ENCODE measurements at places on chromosomes 5 and 9.

DNA sequence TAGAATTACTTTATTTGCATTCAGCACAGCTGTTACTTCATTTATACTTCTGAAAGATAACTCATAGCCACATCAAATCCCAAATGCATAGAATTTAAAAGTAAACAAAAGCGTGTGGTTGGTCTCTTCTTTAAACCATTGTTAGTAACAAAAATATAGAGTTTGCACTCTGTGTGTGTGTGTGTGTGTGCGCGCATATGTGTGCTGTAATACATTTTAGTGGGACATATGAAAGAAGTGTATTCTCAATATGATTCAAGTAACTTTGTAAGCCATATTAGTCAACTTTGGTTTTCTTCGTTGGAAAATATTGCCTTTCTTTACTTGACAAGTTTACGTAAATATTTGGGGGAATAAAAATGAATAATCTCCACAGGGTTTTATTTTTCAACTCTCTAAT lies 106.1 kb upstream of the PRRC1 start:
- no peak for DNase-seq

DNA sequence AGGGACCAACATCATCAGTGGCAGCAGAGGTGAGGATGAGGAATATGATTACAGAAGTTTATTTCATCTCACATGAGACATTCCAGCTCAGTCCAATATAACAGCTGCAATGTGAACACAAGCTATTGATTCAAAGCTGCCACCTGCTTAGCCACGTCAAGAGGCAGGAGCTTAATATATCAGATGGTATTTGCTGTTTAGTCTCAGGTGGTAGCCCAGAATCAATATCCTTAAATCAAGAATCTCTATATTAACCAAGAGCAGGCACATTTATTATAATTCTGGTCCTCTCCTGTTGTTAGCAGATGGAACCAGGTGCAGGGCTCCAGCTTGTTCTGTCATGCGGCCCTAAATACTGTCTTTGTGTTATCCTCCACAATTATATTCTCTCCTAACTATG lies 431.6 kb downstream of the ICE1 start:
- DNase-seq, result no peak

GRCh38 chr9:79312686-79313421 lies 258.9 kb upstream of the TLE4 start:
- DNase-seq, result no peak

DNA sequence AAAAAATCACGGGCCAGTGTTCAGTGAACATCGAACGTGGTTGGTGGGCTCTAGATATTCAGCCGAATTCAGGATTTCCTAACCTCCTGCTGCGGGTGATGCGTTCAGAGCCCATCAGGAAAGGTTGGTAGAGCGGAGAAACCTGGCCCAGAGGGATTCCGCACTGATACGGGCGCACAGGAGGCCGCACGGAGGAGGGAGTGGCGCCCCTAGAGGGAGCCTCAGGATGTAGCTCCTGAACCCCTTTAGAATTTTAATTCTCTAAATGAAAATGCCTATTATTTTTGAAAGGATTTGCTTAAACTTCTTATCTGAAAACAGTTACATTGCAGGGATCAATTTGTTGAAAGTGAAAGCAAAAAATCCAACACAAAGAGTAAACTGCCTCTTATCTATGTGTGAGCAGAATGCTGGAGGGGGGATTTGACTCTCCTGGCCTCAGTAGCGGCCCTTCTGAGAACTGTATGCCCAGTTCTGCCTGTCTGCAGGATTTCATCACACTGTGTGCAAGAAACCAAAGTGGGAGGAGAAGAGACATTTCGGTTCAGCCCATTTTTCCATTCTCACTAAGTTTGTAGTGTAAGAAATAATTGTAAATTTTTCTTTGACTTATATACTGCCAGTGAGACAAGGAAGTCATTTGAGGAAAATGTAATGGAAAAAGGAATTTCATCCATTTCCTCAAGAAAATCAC lies 75.9 kb downstream of the TENT4A start:
- no peak for DNase-seq

- no peak for DNase-seq
Observed at GRCh38 chr9:108296056-108296455, 559.7 kb downstream of the ACTL7B start.

GRCh38 chr9:4515958-4516375 lies 25.7 kb downstream of the SLC1A1 start:
- DNase-seq, result no peak

DNA sequence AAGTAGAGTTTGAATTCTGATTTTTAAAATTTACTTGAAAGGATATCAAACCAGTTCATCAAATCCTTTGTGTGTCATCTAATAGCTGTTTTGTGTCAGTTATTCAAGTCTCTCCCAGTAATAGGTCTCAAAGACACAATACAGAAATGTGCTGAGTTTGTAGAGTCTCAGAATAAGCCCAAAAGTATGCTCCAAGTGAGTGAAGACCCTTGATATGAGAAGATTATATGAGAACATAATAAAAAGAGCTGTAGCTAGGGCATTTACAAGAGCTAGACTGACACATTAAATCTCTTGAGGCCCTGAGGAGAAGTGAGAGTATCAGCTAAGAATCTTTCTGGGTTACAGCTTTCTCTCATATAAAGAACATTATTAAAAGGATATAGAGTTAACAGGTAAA lies 721.0 kb upstream of the ARRDC3 start:
- DNase-seq, result no peak

- no peak for DNase-seq
Observed at GRCh38 chr5:69414885-69415583, at the start of gene MARVELD2. TSS of gene MARVELD2 (plus strand) at chr5:69415116. CDS start at chr5:69419386, 4,270 bp downstream.

DNA sequence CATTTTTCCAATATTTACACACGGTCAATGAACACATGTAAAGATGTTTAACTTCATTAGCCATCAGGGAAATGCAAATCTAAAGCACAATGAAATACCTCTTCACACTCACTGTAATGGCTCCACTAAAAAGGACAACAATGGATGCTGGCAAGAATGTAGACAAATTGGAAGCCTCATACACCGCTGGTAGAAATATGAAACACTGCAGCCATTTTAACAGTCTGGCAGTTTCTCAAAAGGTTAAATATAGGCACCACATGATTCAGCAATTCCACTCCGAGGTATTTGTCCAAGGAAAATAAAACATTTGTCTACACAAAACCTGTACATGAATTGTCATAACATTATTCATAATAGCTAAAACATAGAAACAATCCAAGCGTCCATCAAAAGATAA lies 20.0 kb downstream of the RNF145 start:
- DNase-seq, result no peak

GRCh38 chr9:126695186-126695585 lies 81.5 kb downstream of the LMX1B start:
- DNase-seq, result no peak

DNA sequence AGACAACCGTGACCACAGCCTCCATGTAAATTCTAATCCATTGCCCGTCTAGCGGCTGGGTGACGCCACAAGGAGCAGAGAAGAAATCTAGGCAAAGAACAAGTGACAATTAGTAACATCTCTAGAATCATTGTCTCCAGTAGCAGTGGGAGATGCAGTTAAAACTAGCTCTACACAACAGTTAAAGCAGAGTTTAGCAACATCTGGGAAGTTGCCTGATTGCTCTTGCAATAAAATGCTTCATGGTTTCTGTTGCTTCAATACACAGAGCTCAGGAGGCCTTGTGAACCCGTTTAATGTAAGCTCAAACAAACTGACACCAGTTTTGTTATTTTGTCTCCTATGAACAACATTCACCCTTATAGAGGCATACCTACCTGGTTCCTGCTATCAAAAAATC lies 369.8 kb upstream of the PDE4D start:
- no peak for DNase-seq

DNA sequence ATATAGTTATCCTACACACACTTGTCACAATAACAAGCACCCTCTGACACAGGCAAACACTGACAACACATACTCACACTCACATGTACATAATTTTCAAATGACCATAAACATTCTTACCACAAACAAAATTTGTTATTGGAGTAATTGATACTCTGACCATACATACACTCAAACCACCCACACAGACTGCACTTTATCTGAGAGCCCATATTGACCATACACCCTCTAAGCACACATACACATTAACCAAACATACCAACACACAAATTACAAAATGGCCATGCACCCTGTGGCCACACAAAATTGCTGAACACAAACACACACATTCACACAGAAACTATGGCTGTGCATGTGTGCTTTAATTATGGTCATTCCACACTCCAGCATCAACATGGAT lies 79.1 kb upstream of the FAM120A start:
- DNase-seq, result no peak

- no peak for DNase-seq
Observed at GRCh38 chr5:13252699-13253098, 691.8 kb downstream of the DNAH5 start.

GRCh38 chr5:89450149-89450538 lies 567.2 kb upstream of the MEF2C start:
- no peak for DNase-seq

GRCh38 chr9:123798195-123798594 lies 131.7 kb downstream of the DENND1A start:
- no peak for DNase-seq

DNA sequence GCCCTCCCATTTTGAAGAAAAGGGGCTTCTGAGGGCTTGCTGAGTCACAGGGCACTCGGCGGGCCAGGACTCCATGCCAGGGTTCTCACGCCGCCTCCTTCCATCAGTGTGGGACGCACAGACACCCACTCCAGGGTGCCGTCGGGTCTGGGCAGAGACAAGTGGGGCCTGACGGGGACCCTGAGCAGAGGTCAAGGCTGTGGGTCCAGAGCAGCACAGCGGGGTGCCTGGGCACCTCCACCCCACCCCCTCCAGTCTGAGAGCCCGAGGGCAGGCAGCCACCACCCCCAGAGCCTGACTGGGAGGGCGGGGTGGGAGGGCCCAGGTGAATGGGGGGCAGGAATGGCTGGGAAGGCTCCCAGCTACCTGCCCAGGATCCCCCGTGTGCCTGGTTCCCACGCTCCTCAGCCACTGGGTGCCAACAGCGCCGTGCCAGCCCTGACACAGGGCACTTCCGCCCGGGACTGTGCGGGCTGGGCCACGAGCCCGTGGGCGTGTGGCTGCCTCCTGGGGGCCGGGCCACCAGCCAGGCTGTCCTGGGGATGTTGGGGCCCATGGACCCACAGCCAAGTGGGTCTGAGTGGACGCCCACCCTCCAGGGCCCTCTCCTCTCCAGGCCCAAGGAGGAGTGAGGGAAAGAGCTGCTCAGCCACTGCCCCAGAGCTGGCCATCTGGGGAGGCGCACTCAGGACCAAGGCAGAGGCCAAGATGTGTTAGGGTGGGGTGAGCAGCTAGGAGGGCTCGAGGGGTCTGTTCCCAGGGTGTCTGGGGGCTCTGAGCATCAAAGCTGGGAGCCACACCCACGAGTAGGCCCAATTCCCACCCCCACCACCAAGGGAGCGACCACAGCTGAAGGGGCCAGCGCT lies 10.1 kb upstream of the NRARP start:
- no peak for DNase-seq

DNA sequence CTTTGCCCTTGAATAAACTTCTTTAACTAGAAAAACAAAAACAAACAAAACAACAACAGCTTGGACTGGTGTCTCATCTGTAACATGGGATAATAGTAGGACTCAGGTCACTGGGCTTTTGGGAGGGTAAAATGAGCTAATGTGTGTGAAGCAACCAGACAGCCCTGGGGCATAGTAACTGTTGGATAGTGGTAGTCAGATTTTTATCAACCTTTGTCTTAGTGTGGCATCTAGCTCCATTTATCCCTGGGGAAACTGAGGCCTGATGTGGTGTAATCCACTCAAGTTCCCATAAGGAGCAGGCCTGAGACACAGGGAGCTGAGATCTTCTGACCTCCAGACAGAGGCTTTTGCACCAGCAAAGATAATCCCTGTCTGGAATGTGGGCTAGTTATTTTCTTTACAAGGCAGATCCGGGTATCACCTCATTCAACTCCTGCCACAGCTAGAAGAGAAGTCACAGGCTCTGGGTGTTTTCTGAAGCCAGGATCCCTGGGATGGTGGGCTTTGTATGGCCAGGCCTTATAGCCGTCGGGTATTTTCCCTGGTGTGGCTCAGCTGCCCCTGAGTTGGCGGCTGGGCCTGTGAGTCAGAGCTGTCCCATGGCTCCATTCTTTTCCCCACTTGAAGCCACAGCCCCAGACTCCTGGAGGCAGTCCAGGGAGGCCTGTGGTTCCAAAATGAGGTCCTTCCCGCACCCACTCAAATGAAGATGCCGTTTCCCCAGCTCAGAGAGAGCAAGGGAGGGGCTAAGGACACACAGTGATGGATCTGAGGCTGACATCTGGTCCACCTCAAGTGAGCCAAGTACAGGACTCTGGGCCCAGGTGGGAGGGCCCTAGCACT lies 26.1 kb upstream of the CSF1R start:
- DNase-seq, result no peak

- no peak for DNase-seq
Observed at GRCh38 chr5:38500573-38501260, 55.7 kb downstream of the LIFR start.

DNA sequence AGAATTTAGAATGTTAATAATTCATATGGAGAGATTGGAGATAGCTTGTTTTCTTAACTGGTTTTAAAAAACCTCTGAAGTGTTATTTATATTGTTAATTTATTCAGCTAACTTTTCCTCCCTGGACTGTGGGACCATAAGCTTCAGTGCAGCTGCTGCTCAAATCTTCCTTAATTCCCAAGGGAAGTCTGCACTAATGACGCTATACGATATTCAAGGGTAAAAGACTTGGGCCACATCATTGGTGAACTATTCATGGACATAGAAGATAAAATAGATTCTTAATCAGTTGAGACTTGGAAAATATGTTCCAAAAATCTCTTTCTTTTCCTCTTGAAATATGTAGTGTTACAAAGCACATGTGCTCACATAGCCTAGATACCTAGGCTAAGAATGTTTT lies 31.1 kb upstream of the GAS1 start:
- DNase-seq, result peak; percentile 62

GRCh38 chr9:124290053-124290591 lies 32.4 kb downstream of the NEK6 start:
- no peak for DNase-seq

- DNase-seq, result no peak
Observed at GRCh38 chr9:74120470-74120869, 376.7 kb upstream of the RORB start.

- DNase-seq, result peak; percentile 79
Observed at GRCh38 chr9:130053504-130054324, at the start of gene GPR107. TSS of gene GPR107 (plus strand) at chr9:130053906. CDS start at chr9:130053933, 27 bp downstream.

DNA sequence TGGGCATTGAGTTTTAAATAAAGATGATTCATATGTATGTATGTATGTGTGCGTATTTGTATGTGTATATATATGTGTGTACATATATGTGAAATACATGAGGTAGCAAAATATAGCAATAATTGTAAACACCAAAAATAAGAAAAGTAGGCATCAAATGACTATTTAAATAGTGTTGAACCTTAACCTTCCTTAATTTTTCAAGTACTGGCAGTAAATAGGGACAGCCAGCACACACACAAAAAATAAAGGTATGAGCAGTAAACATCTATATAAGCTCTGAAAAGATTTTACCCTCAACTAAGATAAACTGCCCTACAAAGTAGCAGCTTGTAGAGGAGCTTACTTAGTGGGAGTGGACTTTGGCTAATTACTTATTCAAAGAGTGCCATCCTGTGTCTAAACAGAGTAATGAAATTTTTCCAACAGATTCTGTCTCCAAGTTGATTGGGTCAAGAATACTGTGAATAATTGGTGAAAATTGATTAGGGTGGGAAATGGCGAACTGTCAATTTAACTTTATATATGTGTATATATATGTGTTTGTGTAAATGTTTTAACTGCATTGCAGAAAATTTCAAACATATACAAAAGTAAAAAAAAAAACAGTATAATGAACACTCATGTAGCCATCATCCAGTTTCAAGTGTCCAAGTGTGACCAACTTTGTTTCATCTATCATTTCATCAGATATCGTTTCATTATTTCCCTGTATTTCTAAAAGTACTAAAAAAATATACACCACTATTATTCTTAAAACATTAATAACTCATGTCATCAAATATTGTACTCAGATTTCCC lies 2.0 kb upstream of the ADAMTS6 start:
- peak; percentile 60 for DNase-seq

- DNase-seq, result no peak
Observed at GRCh38 chr5:153504726-153505125, 14.3 kb downstream of the GRIA1 start.
